ENCODE measurements at places on chromosomes 1 and 21.

DNA sequence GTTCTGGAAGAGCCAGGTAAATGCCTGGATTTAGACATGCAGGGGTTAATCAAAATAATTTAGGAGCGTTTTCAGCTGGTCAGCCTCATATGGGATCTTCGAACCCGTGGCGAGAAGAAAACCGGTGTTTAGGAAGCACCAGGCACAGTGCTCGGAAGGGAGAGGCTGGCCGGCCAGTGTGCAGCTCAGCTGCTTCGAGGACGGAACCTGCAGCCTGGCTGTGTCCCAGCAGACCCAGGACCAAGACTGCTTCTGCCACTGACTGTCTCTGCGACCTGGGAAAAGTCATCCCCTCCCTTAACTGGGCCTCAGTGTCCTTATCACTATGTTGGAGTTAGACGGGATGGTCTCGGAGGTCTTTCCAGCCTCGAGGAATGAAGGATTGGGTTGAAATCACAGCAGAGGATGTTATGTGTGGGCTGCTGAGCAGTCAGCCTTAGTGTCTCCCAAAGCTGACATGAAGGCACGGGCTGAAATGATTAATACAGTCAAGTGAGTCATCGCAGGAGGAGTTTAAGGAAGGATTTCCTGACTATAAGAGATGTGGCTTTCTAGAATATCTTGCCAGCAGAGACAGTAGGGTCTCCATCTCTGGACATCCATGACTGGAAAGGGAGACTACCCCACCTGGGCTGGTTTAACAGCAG, 20.8 kb downstream of the PPFIA4 start:
- DNase-seq: no peak

DNA sequence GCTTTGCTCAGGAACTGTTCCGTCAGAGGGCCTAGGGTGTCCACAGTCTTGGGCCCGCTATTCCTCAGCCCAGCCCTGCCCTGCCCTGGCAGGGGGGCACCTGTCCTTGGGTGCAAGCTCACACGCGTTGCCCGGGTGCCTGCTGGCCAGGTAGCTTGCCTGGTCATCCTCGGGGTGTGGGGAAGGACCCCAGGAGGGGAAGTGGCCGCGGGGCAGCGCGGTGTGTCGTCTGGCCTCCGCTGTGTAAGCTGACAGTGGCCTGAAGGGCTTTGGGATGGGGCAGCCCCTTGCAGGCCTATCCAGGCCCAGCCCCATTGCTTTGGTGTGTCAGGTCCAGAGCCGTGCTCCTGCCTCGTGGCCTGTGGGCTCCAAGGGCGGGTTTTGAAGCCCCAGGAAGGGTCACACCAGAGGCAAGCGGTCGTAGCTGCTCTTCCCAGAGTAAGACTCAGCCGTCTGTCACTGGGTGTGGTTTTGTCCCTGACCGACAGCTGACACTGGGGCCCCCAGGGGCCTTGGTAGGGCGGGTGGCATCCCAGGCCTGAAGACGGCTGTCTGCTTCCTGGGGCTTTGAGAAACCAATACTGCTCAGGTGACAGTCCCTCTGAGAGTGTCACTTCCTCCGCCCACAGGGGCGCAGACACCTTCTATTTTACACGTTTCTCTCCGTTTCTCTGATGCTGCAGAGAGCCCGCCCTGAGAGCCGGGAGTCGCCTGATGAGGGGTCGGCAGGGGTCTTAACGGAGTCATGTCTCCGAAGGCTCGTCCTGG, 72.1 kb downstream of the SKI start:
- peak; percentile 86 for DNase-seq

- no peak for DNase-seq
Measured at GRCh38 chr1:198196630-198197029, 39.8 kb downstream of the NEK7 start.

DNA sequence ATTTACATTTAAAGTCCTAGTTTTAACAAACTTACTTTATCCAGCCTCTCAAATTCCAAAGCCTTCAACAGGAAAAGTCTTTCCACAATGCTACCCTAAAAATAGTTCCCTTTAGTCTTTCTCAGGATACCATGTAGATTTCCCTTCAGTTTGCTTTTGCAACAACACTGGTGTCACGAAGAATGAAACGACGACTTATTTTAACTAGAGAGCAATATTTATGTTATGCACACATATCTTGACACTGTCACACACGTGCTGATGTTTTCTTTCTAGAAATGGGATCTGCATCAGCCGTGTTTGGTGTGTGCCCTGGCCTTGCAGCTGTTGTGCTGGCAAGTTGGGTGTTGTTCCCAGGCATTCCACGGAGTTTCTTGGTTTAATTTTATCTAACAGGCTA, 75.5 kb downstream of the SIPA1L2 start:
- no peak for DNase-seq

- DNase-seq: no peak
Measured at GRCh38 chr1:32507021-32507420, 32.2 kb upstream of the ZBTB8A start.

DNA sequence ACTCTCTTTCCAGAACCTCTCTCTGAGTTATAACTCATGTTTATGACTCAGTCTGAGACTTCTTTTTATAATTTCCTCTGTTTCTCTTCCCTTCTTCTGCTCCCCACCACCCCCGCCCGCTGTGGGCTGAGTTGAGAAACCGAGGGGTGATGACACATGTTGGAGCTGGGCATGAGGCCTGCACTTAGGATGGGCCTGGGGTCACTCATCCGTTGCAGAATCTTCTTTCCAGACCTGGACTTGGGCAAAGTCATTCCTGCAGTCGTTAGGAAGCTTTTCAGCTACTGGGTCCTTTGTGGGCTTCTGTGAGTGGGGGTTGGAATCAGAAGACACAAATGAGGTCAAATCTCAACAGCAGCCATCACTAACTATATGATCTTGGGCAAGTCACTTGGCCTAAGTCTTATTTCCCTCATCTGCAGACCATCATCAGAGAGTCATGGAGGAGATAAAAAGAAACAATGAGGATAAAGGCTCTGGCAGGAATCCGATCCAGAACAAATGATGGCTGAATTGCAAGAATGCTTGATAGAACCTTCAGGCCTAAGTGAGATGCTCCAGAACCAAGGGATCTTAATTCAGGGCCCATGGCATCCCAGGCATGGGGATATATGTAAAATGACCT, 53.4 kb downstream of the RPS6KA1 start:
- DNase-seq: no peak
